Posterior vena cava (tissue), 2 donors: ENCODE measurements at places on chromosomes 16 and 17.
A peak's percentile ranks its signal among the peaks of the same experiment; 100 is the strongest.

GRCh38 chr16:35365675-35366074, 1906.3 kb downstream of the TP53TG3F start:
- DNase-seq: no peak

GRCh38 chr17:17321356-17322025, 18.3 kb downstream of the NT5M start:
- peak; percentile 36 for DNase-seq

- DNase-seq: no peak
Observed at GRCh38 chr16:79269211-79269863, 331.2 kb downstream of the MAF start.

DNA sequence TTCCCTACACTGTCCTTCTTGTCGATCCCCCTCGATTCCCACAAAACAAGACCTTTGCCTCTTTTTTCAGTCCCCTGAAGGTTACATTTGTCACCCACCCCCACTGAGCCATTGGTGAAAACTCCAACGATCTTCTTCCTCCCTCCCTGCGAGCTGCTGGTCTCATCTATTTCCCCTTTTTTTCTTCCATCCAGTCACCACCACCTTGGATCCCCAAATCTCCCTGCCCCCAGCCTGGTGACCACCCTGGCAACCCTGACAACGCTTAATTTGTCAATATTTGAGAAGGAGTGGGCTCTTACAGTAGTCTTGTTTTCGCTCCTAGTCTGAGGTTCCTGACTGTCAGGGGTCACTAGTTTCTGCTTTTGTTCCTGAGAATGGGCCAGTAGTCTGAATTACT, 62.9 kb downstream of the SMPD3 start:
- no peak for DNase-seq

GRCh38 chr17:63954402-63955063, 18.2 kb downstream of the SCN4A start:
- DNase-seq: no peak

DNA sequence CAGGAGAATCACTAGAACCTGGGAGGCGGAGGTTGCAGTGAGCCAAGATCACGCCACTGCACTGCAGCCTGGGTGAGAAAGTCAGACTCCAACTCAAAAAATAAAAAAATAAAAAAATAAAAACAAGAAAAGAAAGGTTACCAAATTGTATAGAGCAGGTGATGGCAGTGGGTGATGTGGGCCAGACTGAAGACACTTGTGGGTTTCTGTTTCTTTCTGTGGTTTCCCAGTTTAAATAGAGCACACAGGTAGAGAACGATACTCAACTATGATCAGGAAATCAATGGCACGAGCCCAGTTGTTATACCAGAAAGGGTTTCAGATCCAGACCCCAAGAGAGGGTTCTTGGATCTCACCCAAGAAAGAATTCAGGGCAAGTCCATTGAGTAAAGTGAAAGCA, 32.6 kb downstream of the NUBP1 start:
- no peak for DNase-seq

DNA sequence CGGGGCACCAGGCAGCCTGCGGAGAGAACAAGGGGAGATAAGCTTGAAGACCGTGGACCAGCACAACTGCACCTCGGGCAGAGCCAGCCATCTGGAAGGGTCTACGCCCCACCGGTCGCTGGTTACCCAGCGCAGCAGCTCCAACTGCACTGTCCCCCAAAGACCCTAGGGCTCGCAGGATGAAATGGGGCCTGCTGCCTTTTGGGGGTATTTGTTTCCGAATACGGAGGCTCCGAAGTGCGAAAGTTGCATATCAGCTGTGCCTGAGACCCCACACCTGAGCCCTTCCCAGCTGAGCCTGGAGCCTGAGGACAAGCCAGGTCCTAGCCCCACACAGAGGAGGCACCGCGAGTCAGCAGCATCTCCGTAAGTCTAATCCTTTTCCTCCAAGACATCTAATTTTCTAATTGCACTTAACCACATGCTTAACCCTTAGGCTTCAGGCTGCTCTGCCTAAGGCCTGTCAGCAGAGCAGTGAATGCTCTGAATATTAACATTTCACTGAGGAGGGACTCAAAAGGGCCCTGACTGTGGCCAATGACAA, 4.0 kb downstream of the KIFC3 start:
- DNase-seq: no peak

- DNase-seq: peak; percentile 80
Observed at GRCh38 chr17:46943501-46944393, 20.8 kb downstream of the GOSR2 start.

GRCh38 chr17:20282526-20283308, 184.6 kb downstream of the LGALS9B start:
- no peak for DNase-seq

GRCh38 chr17:66713533-66714042, 121.3 kb upstream of the CACNG5 start:
- DNase-seq: peak; percentile 37

GRCh38 chr17:80963812-80964543, 27.7 kb upstream of the CHMP6 start:
- no peak for DNase-seq

GRCh38 chr16:7820816-7821215, 488.2 kb downstream of the RBFOX1 start:
- no peak for DNase-seq

DNA sequence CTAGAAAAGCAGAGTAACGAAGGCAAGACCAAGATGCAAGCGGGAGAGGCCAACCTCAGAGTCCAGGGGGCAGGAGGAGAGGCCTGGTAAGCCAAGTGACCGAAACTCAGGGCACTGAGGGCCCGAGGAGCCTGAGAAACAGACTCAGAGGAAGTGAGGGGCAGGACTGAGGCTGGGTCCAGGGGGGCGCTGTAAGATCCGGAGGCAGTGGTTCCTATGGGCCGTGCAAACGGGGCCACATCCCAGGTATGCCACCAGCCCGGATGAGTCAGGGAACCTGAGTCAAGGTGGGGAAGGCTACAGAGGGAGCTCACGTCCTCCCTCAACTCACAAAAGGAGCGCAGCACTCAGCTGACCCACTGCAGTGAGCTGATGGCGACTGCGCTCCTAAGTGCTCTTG, 8.3 kb downstream of the ZDHHC7 start:
- no peak for DNase-seq

DNA sequence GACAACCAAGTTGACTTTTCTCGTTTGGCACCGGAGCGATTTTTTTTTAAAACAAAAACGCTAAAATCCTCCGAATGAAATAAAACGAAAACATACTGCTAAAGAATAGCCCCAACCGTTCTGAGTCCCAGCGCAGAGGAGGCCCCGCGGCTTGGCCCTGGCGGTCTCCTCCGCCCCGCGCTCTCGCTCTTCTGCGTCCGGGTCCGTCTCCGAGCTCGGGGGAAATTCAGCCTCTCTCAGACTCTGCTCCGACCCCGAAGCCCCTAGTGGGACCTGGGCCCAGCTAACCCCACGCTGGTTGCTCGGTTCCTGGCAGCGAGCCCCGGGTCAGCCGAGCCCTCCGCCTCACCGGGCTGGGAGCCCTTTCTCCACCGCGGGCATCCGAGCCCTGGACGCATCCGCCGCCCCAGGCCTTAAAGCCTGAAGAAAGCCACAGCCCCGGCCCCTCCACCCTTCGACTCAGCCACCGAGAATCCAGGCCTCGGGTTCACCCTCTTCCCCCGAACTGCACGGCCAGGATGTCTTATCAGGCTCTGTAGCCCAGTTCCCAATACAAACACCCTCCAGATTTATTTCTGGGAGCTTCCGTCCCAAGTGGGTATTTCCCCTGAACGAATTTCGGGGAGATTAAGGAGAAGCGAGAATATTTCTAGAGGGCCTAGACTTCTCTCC, 1.2 kb downstream of the TBX2 start:
- DNase-seq: no peak

- no peak for DNase-seq
Observed at GRCh38 chr17:67526700-67527099, 149.6 kb downstream of the PITPNC1 start.

GRCh38 chr16:8251298-8251697, 339.0 kb downstream of the TMEM114 start:
- no peak for DNase-seq

DNA sequence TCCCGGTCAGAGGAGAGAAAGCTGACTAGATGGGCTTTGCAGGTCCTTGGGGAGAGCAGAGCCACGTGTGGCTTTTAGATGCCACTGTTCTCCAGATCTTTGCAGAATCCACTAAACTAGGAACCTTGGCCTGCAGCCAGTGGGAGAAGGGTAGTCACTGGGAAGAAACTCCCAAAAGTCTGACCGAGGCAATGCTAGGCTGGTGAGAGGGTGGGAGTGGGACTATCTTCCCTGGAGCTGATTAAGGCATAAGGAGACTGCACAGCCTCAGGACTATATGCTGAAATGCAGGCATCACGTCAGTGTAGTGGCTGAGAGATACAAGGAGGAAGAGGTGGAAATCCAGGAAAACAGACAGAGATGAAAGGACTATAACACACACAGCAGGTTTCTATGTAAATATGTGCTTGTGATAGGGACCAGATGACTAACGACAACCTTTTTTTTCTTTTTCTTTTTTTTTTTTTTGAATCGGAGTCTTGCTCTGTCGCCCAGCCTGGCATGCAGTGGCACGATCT, 2.2 kb upstream of the GSDMA start:
- DNase-seq: no peak

GRCh38 chr17:67999291-67999911, 3.1 kb upstream of the C17orf58 start:
- no peak for DNase-seq

DNA sequence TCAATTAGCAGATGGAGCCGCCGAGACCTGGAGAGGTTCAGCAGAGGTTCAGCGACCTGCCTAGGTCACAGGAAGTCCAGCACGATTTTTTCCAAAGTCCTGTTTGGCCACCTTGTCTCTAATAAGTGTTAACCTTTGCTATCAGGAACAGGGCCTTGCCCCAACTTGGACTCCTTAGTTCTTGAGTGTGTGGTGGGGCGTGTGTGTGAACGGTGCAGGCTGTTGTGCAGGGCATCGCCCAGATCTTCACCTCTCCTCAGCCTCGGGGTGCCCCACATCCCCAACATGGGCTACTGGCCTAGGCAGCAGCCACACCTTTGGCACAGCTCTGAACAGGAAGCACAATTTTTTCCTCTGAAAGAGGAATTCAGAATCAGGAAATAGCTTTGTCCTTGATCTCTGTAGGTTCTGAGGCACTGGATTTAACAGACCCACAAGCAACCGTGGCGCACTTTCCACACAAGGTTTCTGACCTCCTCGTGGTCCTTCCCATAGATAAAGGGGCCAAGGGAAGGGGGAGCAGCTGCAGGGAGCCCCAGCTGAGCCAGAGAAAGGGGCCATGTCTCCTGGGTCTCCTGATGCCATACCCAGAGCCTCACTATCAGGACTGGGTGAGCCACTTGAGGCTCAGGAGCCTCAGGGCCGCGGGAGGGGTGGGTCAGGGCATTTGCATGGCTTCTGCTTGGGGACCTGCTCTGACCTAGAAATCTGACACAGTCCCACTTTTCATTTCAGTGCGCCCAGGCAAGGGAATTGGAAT, 10.4 kb downstream of the MPRIP start:
- no peak for DNase-seq

- DNase-seq: no peak
Observed at GRCh38 chr17:38671939-38672720, 2.6 kb downstream of the EPOP start.

- DNase-seq: peak; percentile 73
Observed at GRCh38 chr17:2694381-2695242, 17.0 kb downstream of the CLUH start.

GRCh38 chr16:59634951-59635350, 900.8 kb upstream of the GOT2 start:
- no peak for DNase-seq

DNA sequence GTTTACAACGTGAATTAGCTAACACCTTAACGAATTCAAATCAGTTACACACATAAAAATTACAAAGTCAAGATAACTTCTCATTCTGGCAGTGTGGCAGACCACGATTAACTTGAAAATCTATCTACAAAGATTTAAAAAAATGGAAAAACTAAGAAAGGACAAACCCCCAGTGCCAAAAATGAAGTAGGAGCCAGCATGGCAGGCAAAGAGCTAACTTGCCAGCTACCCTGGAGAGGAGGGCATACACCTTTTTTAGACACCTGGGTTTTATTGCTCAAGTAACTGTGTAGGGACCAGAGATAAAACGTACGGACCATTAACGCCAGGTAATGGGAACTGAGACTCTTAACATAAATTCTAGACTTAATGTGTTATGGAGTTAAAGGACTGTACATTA, 2.5 kb downstream of the TAF15 start:
- no peak for DNase-seq

DNA sequence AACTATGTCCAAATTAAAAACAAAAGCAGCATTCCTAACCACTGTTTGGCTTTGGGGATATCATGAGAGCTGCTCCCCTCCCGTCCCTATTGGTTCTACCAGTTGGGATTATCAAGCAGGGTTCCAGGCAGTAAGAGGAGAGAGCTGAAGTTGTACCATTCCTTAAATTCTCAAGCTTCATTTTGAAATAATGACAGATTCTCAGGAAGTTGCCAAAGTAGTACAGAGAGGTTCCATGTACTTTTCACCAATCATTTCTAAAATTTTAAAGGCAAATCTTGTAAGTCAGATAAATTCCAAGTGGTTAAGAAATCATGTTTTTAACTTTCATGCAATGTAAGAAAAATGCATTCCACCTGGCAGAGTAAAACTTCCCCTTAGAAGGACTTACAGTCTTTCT, 36.9 kb downstream of the TEX2 start:
- DNase-seq: no peak

DNA sequence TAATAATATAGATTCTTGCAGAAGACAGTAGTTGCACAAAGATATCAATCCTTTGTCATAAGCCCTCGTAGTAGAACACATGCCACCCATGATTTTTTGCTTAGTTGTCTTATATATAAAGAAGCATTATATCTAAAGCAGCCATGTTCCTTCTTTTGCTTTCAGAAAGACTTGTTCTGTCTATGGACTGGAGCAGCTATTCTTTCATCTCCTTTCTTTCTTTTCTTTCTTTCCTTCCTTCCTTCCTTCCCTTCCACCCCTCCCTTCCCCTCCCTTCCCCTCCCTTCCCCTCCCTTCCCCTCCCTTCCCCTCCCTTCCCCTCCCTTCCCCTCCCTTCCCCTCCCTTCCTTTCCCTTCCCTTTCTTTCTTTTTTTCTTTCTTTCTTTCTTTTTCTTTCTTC, 104.0 kb upstream of the HS3ST4 start:
- no peak for DNase-seq

- no peak for DNase-seq
Observed at GRCh38 chr17:66275651-66276050, 26.8 kb upstream of the PRKCA start.

GRCh38 chr16:64962786-64963185, 159.1 kb downstream of the CDH11 start:
- DNase-seq: no peak

GRCh38 chr17:52758481-52758880, 600.0 kb upstream of the CA10 start:
- DNase-seq: no peak

- no peak for DNase-seq
Observed at GRCh38 chr16:12906765-12907516, 5.5 kb downstream of the SHISA9 start.

GRCh38 chr16:84357191-84357651, 11.1 kb upstream of the ATP2C2 start:
- no peak for DNase-seq
